ENCODE measurements at places on chromosomes 11 and 22.

DNA sequence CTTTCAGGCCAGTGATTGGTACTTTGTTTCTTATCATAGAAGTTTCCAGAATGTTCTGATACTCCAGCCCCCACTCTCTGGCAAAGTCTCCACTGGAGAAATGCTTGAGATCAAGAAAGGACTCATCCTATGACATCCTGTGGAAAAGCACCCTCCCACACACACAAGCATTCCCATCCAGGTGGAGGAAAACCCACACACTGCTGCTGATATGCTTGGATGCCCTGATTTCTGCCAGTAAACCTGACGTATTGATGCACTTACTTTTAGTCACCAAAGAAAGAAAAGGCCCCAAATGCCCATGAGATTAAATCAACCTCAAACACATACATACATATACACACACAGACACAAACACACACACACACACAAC, 9.2 kb upstream of the SLC5A12 start:
- no peak for DNase-seq

DNA sequence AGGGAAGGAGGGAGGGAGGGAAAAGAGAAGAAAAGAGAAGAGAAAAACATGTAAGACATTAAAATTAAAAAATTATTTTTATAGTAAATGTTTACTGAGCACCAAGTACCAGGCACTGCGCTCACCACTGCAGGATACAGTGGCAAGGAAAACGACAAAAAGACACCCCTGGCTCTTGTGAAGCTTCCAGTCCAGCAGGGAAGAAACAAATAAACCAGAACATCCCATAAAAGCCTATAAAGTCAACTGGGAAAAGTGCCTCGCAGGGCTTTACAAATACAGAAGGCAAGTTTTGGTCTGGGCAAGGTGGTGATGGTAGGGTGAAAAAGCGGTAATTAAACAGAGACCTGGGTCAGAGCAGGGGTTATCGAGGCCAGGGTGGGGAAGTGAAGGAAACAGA, 33.6 kb downstream of the LARGE1 start:
- DNase-seq, result no peak

DNA sequence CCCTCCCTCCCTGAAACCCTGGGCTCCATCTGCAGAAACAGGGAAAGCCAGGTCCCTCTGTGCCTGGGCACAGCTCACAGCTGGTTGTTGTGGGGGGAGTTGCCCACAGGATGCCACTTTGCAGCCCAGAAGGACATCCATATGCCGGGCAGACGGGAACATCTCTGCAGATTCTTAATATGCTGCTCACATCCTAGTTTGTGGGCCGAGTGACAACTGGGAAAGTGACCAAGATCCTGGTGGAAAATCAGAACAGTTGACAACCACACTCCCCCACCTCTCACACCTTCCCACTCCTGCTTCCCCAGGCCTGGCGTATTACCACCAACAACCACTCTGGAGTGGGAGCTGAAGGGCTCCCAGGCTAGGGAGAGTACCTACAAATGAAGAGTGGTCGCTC, 7.3 kb upstream of the SCGB1A1 start:
- DNase-seq, result no peak

DNA sequence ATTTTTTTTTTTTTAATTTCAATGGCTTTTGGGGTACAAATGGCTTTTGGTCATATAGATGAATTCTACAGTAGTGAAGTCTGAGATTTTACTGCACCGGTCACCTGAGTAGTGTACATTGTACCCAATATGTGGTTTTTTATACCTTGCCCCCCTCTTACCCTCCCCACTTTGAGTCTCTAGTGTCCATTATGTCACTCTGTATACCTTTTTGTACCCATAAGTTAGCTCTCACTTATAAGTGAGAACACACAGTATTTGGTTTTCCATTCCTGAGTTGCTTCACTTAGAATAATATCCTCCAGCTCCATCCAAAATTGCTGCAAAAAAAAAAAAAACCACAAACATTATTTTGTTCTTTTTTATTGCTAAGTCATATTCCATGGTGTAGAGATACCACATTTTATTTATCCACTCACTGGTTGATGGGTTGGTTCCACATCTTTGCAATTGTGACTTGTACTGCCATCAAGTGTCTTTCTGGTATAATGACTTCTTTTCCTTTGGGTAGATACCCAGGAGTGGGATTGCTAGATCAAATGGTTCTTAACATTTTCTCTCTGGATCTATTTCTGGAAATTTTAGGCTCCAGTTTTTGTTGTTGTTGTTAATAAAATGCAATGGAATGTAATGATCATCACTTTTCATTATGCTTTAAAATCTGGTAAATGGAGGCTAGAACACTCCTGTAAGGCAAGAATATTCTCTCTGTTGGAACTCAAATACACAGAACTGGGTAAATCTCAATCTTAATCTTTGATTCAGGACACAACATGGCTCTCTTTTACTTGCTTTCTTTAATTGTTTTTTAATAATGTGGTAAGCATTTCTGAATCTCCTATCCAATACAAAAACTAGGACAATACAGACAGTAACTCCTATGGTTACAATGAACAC, 10.3 kb downstream of the NEAT1 start:
- no peak for DNase-seq

GRCh38 chr22:44419429-44419828, 78.6 kb downstream of the RTL6 start:
- DNase-seq, result no peak

GRCh38 chr11:68524681-68525080, 64.1 kb downstream of the PPP6R3 start:
- no peak for DNase-seq

DNA sequence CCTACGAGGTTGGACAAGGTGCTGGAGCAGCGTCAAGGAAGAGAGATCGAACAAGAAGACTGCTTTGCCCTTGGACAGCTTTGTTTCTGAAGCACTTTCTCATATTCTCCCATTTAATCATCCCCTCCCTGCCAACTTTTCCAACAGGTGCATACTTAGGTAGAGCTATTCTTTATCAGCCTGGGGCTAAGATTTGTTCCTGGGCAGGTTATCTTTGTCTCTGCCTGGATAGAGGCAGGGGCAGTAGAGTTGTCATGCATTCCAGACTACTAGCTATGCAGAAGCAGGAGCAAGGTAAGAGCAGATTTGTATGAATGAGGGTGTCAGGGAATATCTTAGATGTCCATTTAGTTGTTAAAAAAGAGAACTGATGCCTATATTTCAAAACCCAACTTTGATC, 82.3 kb downstream of the PTPRJ start:
- DNase-seq, result no peak

DNA sequence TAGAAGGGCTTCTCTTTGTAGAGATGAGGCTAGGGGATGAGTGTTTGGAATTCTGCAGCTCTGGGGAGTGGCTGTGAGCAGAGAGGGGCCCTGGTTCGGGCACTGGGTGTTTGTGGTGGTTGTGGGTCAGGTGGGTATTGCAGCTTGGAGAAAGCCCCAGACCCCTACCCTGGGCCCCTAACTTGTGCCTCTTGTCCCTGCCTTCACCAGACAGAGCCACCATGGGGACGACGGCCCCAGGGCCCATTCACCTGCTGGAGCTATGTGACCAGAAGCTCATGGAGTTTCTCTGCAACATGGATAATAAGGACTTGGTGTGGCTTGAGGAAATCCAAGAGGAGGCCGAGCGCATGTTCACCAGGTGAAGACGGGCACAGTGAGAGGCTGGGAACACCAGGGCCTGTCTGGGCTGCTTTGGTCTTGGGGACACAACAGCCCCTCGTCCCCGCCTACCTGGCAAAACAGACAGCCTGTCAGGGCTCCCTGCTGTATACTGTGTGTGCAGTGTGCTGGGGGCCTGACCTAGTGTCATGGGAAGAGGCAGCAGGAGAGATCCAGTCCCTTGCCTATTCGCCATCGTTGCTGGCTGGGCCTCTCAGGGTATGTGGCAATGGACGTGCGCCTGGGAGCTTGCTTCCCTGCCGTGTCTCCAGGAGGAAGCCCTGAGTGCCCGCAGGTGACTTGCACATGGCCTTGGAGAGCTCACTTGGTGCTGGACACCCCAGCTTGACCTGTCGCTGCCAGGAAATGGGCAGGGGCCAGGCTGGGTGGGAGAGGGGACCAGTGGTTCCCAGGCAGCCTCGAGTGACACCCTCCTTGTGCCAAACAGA, 4.3 kb downstream of the INCENP start:
- DNase-seq, result no peak

GRCh38 chr11:125494974-125495725, 915 bp downstream of the FEZ1 start:
- no peak for DNase-seq

GRCh38 chr22:28002863-28003565, 84.0 kb upstream of the PITPNB start:
- no peak for DNase-seq

- peak; percentile 43 for DNase-seq
Measured at GRCh38 chr11:35943713-35944502, at the start of gene LDLRAD3. TSS of gene LDLRAD3 (plus strand) at chr11:35944062. CDS start at chr11:35944099, 37 bp downstream.

DNA sequence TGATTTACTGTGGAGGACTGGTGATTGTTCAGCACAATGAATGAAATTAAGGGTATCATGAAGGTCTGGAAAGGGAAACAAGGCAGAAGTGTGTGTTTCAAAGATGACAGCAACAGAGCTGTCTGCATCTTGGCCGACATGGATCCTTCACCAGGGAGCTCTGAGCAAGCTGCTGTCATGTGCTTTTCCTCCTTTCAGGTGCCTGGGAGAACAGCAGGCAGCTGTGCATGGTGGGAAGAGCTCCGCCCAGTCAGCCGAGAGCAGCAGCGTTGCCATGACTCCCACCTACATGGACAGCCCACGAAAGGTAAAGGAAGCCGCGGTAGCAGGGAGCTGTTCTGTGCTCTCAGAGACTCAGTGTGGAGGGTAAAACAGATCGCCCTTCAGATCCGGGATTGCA, 87.1 kb upstream of the YWHAH start:
- no peak for DNase-seq

DNA sequence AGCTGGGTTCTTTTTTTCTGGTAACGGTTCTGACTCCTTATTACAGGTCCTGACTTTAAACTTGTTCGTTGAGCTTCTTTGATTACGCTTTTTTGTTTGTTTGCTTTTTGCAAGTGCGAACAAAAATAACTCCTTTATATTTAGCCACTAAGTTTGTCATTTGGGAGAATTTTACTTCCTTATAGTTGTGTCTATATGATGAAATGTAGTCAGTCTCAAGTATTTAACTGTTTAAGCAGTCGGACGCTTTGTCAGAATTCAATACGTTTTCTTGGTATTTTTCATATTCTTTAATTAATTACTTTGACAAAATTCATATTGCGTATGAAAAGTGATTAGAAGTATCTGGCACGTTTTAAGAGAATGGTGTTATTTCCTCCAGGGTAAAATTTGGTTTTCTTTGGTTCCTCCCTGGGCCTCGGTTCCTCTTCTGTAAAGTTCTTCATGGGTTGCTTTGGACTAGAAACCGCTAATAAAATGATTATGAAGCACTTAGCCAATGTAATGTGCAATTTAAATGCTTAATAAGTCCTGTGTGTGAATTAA, 1.3 kb downstream of the CBL start:
- no peak for DNase-seq

DNA sequence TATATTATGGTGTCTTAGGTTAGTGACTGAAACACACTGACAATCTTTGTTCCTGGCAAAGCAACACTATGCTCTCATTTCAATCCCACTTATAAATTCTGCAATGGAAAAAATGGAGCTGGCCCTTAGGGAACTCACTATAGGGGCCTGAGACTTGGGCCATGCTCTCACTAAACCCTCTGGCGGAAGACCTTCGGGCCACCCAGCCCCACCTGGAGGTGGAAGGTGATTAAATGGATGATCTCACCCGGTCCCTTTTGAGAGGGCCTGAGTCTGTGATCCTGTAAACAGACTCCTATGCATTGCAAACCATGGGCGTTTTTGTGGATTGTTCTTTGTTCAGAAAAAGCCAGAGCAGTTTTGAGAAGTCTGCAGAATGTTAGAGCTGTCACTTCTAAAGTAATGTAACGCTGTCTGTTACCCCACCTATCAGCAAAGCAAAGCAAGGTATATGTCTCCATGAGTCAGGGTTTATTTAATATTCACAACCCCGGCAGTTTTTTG, 17.0 kb upstream of the CDON start:
- DNase-seq, result no peak

DNA sequence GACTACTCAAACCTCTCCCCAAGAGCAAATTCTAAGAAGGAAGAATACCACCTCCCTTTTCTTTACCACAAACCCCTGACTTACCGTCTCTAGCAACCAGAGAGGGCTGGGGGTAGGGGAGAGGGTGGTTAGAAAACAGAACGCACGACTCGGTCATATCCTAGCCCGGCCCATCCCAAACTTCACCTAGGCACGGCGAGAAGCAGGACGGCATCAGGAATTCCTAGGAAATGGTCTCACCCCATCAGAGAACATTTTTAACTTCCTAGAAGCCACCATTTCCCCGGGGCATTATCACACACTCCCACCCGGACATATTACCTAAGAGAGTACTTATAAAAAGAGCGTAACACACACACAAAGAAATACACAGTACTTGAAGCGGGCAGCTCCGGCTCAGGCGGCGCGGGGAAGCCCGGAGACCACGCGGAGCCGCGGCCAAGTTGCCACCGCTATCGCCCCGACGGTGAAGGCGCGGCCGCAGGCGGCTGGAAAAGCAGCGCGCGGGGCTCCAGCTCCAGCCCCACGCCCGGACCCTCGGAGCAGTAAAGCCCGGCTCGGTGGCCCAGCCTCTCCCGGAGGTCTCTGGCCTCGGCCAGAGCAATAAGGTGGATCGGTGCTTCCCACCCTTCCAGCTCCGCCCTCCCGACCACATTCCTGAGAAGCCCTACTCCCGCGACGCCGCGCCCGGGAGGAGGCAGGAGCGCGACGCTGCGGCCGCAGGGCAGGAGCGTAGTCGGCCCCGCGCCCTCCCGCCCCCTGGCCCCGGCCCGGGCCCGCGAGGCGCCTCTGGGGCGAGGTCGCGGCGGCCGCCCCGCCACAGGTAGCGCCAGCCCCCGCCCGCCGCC, 878 bp downstream of the RRAS2 start:
- no peak for DNase-seq

GRCh38 chr11:115605871-115606497, 101.8 kb upstream of the CADM1 start:
- no peak for DNase-seq

DNA sequence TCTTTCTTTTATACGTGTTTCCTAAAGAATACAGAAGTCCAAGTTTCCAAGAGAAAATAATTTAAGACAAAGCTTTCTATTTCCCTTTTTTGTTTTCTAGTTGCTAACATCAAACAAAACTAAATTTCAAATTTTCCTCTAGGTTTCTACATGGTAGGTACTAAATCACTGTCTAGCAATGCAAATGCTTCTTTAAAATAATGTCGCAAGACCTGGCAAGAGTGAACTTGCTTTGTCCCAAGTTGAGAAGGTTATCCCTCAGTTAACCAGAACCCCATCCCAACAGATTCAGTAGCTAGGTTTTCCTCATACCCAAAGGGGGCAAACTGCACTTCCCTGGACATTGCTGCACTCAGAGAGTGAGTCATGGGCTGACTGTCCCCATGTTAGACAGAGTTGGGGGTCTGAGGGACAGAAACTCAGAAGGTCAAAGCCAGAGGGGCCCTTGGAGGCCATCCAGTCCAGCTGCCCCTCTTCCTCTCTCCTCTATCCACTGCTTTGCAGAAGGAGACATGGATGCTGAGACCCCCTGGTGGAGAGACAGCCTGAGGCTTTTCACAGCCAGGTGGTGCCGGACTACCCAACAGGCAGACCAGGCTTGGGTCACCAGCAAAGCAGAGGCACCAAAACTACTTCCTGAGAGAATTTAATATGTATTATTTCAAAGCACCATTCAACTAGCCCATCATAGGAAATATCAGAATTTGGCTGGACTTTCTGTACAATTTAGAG, 23.1 kb downstream of the OR2AT4 start:
- DNase-seq, result no peak

- DNase-seq, result no peak
Measured at GRCh38 chr11:22989371-22989770, 129.1 kb upstream of the CCDC179 start.

GRCh38 chr11:60121264-60121663, 32.8 kb downstream of the MS4A2 start:
- DNase-seq, result no peak

Measured in DMS 273 treated with DMSO at 0.1 percent for 48 hours (cell line).